Esophagus muscularis mucosa (tissue), 4 donors: ENCODE measurements at places on chromosomes 1 and 21. TPM values are rescaled to one million over a fixed set of nuclear protein-coding genes. Genes with fewer than 3 reads are reported as not detected.

OR10J1 gene
- not detected for total RNA-seq

HSD11B1 gene
- total RNA-seq = 17.2 TPM

GABPB2 gene
- total RNA-seq = 16.1 TPM

CLCA4 gene
- not detected for total RNA-seq

LCE1D gene
- not detected for total RNA-seq

CYP4Z1 gene
- 1.4 TPM for total RNA-seq

FCRL5 gene
- not detected for total RNA-seq

CLCA2 gene
- not detected for total RNA-seq

C21orf91 gene
- total RNA-seq = 10.0 TPM

CD160 gene
- 0.26 TPM for total RNA-seq

- H3K36me3 ChIP-seq = peaks cover under 1% of the 10 kb centered on the region
- H3K4me1 ChIP-seq = peaks cover 33% of the 10 kb centered on the region
- no peak overlapping the region for H3K27ac ChIP-seq
Measured at GRCh38 chr1:112636597-112637253, 17.1 kb downstream of the CAPZA1 start.

GRCh38 chr1:202210385-202210784 lies 16.8 kb downstream of the LGR6 start:
- H3K4me1 ChIP-seq = peaks cover 19% of the 10 kb centered on the region
- DNase-seq = no peak
- no peaks in the 10 kb centered on the region for H3K36me3 ChIP-seq
- no peak overlapping the region for H3K4me3 ChIP-seq

DNA sequence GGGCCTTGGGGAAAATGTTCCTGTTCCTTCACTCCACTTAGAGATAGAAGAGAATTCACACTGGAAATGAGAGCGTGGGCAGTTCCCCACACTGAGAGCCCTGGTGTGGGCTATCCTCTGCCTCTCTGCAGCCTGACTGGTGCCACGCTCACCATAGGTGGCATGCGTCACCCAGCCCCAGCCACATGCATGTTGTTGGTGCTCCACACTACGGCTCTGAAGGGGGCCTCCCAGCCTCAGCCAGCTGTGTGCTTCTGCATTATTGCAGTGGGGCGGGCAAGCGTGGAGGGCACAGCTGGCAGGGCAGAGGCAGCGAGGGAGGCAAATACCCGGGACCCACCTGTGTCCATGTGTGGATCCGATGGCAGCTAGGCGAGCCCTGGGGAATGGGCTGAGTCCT lies 14.7 kb upstream of the RASSF5 start:
- H3K4me3 ChIP-seq = no peak overlapping the region
- no peak for DNase-seq
- H3K4me1 ChIP-seq = peaks cover 16% of the 10 kb centered on the region
- H3K27ac ChIP-seq = no peak overlapping the region

DNA sequence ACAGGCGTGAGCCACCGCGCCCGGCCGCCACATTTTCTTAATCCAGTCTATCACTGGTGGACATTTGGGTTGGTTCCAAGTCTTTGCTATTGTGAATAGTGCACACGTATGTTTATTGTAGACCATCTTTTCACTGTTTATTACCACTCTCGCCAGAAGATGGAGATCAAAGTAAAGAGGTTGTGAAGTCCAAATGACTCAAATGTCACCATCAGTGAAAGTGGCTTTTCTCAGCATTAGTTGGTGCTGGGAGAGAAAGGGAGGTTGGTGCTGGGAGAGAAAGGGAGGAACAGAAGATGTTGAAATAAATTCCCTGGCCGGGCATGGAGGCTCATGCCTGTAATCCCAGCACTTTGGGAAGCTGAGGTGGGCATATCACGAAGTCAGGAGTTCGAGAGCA lies 10.4 kb upstream of the UHMK1 start:
- H3K36me3 ChIP-seq = no peaks in the 10 kb centered on the region
- no peaks in the 10 kb centered on the region for H3K27me3 ChIP-seq
- no peak overlapping the region for H3K27ac ChIP-seq
- no peaks in the 10 kb centered on the region for H3K4me1 ChIP-seq

DNA sequence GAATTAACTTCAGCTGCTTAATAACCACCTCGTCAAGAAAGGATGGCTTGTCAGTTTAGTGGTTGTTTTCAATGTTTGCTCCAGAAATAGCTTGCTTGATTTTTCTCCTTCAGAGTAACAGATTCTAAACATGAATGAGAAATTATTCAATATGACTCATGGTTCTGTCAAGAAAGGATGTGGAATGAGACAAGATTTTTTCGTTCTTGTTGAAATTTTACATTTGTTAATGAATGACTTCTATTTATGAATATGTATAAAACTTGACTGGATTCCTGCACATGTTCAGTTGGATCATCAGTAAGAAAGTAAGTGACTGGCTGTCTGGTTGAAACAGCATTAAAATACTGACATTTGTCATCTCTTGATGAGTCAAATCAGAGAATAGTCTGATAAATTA lies 38.3 kb downstream of the IFI44 start:
- H3K4me3 ChIP-seq = no peak overlapping the region
- no peaks in the 10 kb centered on the region for H3K36me3 ChIP-seq
- H3K27ac ChIP-seq = no peak overlapping the region
- peaks cover 5% of the 10 kb centered on the region for H3K4me1 ChIP-seq
- H3K27me3 ChIP-seq = no peaks in the 10 kb centered on the region

DNA sequence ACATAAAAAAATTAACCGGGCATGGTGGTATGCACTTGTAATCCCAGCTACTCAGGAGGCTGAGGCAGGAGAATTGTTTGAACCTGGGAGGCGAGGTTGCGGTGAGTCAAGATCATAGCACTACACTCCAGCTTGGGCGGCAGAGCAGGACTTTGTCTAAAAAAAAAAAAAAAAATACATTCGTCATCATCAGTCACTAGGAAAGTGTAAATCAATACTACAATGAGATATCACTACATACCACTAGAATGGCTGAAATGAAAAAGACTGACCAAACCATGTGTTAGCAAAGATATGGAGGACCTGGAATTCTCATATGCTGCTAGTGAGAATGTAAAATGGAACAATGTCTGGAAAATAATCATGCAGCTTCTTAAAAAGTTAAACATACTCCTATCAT lies 9.3 kb downstream of the SPATA45 start:
- no peak overlapping the region for H3K27ac ChIP-seq
- no peaks in the 10 kb centered on the region for H3K4me1 ChIP-seq
- H3K4me3 ChIP-seq = no peak overlapping the region
- DNase-seq = no peak
- H3K36me3 ChIP-seq = no peaks in the 10 kb centered on the region
- no peaks in the 10 kb centered on the region for H3K27me3 ChIP-seq

DNA sequence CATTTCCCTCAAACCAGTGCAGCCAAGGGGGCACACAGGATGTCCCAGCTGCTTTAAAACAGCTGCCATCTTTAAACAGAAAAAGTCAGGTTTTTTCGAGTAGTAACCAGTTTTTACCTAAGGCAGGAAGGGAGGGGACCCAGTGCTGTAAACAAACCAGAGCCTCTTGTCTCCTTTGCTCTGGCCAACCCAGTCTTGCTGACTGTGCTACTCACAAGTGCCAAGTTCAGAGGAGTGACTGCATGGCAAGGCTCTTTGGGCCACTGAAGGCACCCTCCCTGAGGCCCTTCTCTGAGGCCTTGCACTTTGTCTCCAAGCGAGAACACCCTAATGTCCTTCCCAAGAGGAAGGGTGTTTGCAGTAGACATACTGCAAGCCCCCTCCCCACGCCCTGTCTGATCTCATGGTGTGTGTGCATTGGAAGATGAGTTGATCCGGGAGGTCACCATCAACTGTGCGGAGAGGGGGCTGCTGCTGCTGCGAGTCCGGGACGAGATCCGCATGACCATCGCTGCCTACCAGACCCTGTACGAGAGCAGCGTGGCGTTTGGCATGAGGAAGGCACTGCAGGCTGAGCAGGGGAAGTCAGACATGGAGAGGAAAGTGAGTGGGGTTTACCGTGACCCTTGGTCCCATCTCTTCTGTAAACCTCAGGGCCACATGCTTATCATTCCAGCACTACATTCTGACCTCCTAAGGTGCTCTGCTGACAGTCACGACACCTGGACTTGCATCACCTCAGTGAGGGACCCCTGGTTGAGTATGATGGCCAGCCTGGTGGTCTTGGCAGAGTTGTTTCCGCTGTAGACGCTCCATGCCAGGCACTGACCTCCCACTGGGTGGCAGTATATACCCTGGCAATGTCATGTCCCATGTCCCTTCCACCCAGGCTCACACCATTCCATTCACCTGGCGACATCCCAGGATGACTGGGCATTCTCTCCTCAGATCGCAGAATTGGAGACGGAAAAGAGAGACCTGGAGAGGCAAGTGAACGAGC lies 4.7 kb downstream of the DNALI1 start:
- H3K27me3 ChIP-seq = no peaks in the 10 kb centered on the region
- H3K27ac ChIP-seq = no peak overlapping the region
- no peak overlapping the region for H3K4me3 ChIP-seq
- DNase-seq = no peak

DNA sequence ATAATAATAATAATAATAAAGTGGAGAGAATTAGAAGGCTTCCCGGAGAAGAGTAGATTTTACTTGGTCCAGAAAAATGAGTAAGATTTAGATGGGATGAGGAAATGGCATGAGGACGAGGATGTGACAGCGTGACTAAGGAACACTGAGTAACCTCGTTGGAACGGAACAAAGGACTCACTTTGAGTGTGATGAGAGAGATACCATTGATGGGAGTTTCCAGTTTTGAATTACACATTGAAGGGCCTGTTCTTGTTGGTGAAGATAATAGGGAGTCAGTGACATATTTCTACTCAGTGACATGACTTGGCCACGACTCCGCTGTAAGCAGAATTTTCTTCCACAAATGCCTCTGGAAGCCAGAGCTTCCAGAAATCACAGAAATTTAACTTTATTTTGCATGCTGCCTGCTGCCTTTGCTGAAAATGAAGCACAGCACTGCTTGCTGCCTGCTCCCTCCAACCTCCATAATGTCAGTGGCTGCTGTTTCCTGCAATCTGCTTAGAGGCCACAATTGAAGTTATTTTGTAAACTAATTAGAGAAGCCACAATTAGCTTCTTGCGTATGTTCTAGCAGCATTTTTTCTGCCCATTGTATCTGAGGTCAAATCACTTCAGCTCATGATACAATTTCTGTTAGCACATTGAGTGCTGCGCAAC lies 33.7 kb upstream of the FBXO28 start:
- H3K27ac ChIP-seq = no peak overlapping the region
- H3K36me3 ChIP-seq = no peaks in the 10 kb centered on the region
- no peaks in the 10 kb centered on the region for H3K4me1 ChIP-seq
- H3K27me3 ChIP-seq = no peaks in the 10 kb centered on the region

GRCh38 chr1:101240041-101240430 lies 3.2 kb downstream of the S1PR1 start:
- H3K27ac ChIP-seq = peak overlapping the region; percentile 85
- no peaks in the 10 kb centered on the region for H3K27me3 ChIP-seq
- H3K4me1 ChIP-seq = peaks cover 22% of the 10 kb centered on the region
- peaks cover 19% of the 10 kb centered on the region for H3K36me3 ChIP-seq
- peak overlapping the region; percentile 71 for H3K4me3 ChIP-seq
- no peak for DNase-seq

DNA sequence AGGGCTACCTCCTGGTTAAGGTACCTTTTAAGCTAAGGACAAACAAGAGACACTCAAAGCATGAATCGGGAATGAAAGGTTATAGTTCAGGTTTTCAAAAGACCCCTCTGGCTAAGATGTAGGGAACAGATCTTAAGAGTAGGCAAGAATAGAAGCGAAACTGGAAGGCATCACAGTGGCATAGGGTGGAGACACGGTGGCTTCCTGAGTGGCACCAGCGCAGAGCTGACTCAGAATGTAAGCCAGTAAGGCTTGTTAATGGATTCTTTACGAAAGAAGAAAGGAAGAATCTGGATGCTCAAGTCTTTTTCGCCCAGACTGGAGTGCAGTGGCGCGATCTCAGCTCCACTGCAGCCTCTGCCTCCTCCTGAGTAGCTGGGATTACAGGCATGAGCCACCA lies 21.2 kb downstream of the PADI6 start:
- H3K27ac ChIP-seq = no peak overlapping the region
- H3K4me1 ChIP-seq = no peaks in the 10 kb centered on the region
- no peak overlapping the region for H3K4me3 ChIP-seq
- H3K27me3 ChIP-seq = no peaks in the 10 kb centered on the region
- H3K36me3 ChIP-seq = no peaks in the 10 kb centered on the region

- peaks cover 11% of the 10 kb centered on the region for H3K36me3 ChIP-seq
- H3K4me3 ChIP-seq = no peak overlapping the region
- no peak overlapping the region for H3K27ac ChIP-seq
- no peaks in the 10 kb centered on the region for H3K27me3 ChIP-seq
- peaks cover 26% of the 10 kb centered on the region for H3K4me1 ChIP-seq
Measured at GRCh38 chr21:43909741-43910400, 44.8 kb downstream of the AGPAT3 start.

GRCh38 chr1:67274623-67275325 lies 32.9 kb upstream of the IL12RB2 start:
- no peak overlapping the region for H3K4me3 ChIP-seq
- H3K27me3 ChIP-seq = no peaks in the 10 kb centered on the region
- H3K27ac ChIP-seq = no peak overlapping the region
- DNase-seq = no peak
- no peaks in the 10 kb centered on the region for H3K4me1 ChIP-seq

- H3K36me3 ChIP-seq = no peaks in the 10 kb centered on the region
- no peaks in the 10 kb centered on the region for H3K27me3 ChIP-seq
- no peaks in the 10 kb centered on the region for H3K4me1 ChIP-seq
- no peak for DNase-seq
- no peak overlapping the region for H3K27ac ChIP-seq
- H3K4me3 ChIP-seq = no peak overlapping the region
Measured at GRCh38 chr1:197884173-197884572, 18.3 kb upstream of the C1orf53 start.

DNA sequence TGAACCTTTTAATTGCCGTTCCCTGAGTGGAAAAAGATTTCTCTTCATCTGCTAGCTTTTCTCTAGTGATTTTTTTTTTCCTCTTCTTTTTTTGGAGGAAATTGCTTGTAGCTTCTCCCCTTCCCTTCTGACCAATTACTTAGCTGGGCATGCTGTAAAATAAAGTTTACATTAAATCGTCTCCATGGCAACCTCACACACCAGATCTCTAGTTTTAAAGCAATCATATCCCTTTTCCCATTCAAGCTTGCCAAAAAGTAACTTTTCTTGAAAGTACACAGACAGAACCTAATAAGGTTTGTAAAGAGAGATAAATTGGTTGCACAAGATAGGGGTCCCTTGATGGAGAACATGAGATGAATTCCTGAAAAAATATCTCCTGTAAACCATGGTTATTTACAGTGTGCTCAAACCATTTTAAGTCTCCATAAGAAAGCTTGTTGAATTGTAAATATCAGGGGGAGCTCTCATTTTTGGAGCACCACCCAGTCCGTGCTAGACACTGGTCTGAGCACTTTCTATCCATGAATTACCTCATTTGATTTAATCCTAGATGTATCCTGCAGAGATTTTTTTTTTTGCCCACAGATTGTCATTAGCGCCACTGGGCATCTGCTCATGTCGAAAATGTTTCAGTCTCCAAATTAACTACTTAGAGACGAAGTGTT lies 32.6 kb upstream of the HTR1D start:
- DNase-seq = no peak
- no peak overlapping the region for H3K27ac ChIP-seq
- H3K36me3 ChIP-seq = no peaks in the 10 kb centered on the region
- no peak overlapping the region for H3K4me3 ChIP-seq

- no peak overlapping the region for H3K27ac ChIP-seq
- H3K4me3 ChIP-seq = no peak overlapping the region
- no peak for DNase-seq
Measured at GRCh38 chr1:47477595-47478080, 39.8 kb downstream of the FOXD2 start.

- H3K4me3 ChIP-seq = peak overlapping the region; percentile 70
- no peak for DNase-seq
- H3K36me3 ChIP-seq = no peaks in the 10 kb centered on the region
- peaks cover 55% of the 10 kb centered on the region for H3K4me1 ChIP-seq
Measured at GRCh38 chr1:40708750-40709099, 17.2 kb downstream of the NFYC start.

GRCh38 chr1:201842472-201843027 lies 13.6 kb downstream of the IPO9 start:
- no peak for DNase-seq
- no peak overlapping the region for H3K27ac ChIP-seq
- peaks cover 6% of the 10 kb centered on the region for H3K4me1 ChIP-seq
- H3K36me3 ChIP-seq = peaks cover under 1% of the 10 kb centered on the region
- no peak overlapping the region for H3K4me3 ChIP-seq
